ENCODE measurements at places on chromosomes 5 and 9.

DNA sequence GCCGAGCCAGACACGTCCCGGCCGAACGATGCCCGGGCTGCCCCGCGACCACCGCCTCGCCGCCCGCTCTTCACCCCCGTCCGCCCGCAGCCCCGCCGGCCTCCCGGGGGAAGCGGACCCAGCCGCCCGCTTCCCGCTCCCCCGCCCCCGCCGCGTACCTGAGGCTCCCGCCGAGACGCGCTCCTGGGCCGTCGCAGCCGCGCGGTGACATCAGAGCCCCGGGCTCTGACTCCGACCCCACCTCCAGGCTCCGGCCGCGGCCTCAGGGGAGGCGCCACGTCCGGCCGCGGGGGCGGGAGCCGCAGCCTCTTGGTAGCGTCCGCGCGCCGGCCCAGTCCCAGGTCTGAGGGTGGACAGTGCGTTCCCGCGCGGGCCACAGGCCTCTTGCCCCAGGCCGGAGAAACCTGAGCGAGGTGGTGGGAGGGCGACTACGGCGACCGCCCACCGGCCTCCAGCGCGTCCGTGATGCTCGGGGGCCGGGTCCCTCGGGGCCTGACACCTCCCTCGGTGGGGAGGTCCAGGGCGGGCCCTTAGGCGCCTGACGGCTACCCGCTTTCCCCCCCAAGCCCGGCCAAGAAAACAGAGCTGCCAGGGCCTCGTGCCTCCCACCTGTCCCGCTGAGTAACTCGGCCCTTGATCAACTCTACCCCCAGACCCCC, at the start of gene SHROOM1:
SHROOM1 (minus strand) TSS at position 212 of the 659 bp plus-strand sequence. CDS start 4,507 bp downstream, outside the sequence.
- DNase-seq, result no peak

GRCh38 chr5:122982376-122982775, 54.1 kb downstream of the PPIC start:
- DNase-seq, result no peak

GRCh38 chr9:83013867-83014605, 48.9 kb downstream of the RASEF start:
- no peak for DNase-seq

DNA sequence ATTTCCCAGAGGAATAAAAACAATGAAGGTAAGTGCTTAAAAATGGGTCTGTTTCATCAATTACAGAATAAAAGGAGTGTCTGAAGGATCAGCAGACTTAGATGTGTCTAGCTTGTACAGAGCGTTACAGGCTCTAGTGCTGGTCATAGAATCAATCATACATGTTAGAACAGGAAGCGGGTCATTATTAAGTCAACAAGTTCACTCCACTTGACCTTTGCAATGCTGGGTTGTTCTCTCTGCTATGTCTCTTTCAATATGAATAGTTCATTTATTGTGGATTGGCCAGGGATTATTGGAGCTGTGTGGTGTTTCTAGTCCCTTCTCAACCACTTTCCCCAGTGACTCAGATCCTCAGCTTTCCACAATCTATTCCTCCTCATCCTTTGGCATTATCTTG, 20.7 kb upstream of the EGFLAM start:
- DNase-seq, result no peak

- no peak for DNase-seq
These were observed 473.3 kb upstream of the ZNF608 start for GRCh38 chr5:125219710-125220109.

- DNase-seq, result no peak
These were observed 109.5 kb upstream of the RAPGEF1 start for GRCh38 chr9:131849391-131849790.

GRCh38 chr9:106753155-106753671, 109.8 kb upstream of the ZNF462 start:
- DNase-seq, result no peak

DNA sequence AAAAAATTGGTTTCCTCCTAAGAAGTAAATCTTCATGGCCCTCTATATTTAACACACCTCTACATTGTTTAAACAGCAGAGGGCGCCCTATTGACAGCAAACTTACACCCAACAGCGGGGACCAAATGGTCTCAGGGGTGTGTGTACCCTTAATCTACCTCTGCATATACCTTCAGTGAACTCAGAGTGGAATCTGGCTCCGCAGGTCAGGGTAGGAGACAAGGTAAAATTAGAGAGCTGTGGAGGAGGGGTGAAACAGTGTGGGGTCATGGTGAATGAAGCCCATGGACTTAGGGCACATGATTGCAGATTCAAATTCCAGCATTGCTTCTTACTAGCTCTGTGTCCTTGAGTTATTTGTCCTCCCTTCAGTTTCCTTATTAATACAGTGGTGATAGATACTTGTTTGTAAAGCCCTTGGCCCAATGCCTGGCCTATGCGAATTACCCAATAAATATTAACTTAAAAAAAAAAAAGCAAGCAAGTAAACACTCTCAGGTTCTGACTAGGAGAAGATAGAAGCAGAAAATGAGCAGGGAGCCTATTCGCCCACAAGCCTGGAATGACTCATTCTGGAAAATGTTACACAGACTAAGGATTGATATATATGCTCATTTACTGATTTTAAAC, 122.9 kb downstream of the CAVIN4 start:
- DNase-seq, result no peak

DNA sequence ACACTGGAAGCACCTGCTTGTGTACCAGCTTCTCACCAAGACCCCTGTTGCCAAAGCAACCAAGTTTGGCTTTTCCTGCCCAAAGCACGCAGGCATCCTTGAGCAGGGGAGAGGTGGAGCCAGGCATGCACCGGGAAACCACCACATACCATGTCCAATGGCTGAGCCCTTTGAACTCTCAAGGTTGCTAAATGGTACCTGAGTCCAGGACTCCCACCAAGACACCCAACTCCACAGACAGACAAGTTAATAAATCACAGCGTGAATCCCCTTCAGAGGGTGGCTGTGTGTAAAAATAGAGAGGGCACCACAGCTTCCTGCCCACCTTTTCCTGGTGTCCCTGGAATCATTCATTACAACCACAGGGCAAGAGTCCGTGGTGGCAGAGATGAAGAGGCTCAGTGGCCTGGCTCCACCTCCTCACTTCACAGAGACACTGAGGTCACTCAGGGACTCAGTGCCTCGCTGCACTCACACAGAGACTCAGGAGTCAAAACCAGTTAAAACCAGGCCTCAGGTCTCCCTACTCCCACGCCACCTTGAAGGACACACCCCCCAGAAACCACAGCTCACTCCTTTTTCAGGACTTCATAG, 143.7 kb downstream of the C5orf15 start:
- DNase-seq, result peak; percentile 42

DNA sequence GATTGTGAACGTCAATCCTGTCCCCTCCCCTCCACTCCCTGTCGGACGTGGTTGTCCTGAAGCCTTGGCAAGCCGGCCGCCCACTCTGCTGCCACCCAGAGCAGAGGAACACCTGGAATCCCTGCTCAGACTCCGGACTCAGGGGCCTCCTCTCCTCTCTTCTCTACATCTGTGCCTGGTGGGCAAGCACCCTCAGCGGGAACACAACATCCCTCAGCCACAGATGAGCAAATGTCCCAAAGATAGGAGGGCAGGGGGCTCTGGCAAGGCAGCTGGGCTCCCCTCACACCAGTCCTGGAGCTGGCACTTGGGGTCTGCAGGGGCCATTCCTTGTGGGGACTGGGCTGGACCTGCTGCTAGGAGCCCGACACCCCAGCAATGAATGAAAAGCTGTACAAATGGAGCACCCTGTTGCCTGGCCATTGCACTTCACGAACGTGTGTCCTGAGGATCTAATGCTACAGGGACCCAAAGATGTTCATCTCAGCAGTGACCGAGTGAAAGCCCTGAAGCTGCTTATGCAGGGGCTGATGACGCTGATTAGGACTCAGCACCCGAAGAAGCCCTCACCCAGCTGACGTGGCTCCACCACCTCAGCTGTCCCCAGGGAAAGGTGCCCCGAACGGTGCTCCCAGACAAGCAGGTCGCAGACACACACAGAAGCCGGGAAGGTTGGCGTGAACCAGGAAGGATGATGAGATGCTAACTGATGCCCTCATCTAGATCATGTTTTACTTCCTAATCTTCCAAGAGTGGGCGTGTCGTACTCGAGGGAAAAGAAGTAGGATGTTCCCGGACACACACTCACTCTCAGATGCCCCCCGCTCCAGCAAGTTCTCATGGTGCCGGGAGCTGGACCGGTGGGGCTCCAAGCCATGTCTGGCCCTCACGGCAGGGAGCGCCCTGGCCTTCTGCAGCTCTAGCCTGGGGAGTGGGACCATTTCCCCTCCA, 177.0 kb upstream of the PPP1R26 start:
- DNase-seq, result no peak

DNA sequence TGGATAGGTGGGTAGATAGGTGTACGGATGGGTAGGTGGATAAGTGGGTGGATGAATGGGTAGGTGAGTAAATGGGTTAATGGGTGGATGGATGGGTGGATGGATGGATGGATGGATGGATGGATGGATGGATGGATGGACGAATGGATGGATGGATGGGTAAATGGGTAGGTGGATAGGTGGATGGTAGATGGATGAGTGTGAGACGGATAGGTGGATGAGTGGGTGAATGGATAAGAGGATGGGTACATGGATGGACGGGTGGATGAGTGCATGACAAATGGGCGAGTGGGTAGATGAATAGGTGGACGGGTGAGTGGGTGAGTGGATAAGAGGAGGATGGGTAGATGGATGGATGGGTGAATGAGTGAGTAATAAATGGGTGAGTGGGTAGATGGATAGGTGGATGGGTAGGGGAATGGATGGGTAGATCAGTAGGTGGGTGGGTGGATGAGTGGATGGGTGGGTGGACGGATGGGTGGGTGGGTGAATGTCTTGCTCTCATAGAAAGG, 179.2 kb downstream of the FGF18 start:
- DNase-seq, result no peak

DNA sequence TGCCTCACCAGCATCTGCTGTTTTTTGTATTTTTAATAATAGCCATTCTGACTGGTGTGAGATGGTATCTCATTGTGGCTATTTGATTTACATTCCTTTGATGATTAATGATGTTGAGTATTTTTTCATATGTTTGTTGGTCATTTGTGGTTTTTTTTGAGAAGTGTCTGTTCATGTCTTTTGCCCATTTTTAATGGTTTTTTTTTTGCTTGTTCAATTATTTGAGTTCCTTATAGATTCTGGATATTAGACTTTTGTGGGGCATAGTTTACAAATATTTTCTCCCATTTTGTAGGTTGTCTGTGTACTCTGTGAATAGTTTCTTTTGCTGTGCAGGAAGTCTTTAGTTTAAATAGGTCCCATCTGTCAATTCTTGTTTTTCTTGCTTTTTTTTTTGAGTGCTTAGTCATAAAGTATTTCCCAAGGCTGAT, 148.1 kb downstream of the NPR3 start:
- no peak for DNase-seq

DNA sequence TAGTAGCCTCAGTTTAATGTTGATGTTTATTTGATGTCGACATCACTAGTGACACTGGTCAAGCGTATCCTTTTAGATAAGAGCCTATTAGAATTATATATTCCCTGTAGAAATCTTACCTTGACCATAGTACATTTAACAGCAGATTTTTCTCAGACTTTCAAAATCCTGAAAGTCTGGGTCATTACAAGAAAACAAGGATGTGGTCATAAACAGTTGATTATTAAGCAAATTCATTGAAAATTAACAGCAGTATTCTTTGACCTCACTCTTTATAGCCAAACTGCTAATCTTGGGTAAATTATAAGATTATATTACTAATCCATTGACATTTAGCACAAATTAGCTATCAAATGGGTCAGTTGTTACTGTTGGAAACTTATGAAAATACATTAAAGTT, 83.4 kb downstream of the GHR start:
- DNase-seq, result no peak

- DNase-seq, result no peak
These were observed 29.4 kb downstream of the WWC1 start for GRCh38 chr5:168320805-168321204.

GRCh38 chr5:56012281-56012963, 17.7 kb upstream of the IL6ST start:
- DNase-seq, result peak; percentile 29

DNA sequence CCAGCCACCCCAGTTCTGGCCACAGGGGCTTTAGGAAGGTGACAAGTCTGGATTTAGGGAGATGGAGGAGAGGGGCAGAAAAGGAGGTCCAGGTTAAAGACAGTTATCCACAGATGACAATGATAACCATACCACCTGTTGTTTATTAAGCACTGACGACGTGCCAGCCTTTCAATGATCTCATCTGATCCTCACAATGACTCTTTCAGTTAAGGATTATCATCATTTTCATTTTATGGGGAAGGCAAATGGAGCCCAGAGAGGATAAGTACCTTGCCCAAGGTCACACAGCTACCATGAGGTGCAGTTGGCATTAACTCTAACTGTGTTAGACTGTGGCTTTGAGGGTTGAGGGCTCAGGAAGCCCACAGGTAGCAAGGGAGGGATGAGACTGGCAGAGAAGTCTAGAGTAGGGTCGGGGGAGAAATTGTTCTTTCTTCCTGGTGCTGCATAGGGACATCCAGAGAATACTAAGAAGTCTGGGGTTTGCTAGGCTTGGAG, 21.5 kb upstream of the JADE2 start:
- DNase-seq, result no peak

DNA sequence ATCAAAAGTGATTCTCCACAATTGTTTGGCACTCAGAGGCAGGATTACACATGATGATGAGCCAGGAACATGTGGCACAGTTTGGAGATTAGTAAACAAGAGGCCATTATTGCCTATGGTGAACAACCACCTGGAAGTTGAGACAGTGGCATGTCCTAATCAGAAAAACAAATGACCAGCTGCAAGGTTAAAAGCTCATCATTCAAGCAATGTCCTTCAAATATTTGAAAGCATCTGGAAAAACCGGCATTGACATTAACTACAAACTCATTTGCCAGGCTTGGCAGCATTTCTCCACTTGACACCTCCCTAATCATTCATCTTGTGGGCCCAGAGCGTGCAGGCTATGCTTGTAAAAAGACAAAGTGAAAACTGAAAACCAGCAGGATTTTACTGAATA, 80.6 kb upstream of the MEGF10 start:
- DNase-seq, result no peak

DNA sequence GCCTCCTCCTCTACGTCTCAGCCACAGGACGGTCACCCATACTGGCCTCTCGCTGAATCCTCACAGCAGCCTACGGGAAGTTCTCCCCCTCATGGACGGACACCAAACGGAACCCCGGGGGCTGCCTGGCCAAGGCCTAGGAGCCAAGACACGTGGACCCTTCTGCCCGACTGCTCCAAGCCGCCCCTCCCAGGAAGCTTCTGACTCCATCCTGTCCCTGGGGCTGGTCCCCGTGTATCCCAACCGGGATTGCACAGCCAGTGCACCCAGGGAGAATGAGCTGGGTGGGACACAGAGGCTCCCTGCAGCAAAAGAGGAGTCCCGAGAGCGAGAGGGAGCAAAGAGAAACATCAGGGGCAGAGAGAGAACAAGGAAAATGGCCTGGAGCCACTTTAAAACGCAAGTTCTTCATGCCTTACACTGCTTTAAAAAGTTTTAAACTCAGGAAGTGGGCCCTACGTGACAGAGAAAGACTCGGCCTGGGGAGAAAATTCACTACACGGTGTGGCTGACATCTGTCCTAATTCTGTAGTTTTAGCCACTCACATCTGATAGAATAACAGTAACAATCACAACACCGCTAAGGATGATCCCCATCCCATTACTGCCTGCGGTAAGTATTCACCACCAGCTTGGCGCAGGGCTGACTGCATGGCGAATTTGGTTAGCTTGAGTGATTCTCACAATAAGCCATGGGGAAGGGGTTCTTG, 3.0 kb downstream of the FAM78A start:
- DNase-seq, result peak; percentile 52

- no peak for DNase-seq
These were observed 90.2 kb downstream of the SAXO1 start for GRCh38 chr9:18942801-18943200.

GRCh38 chr9:8888591-8888990, 1089.0 kb upstream of the DMAC1 start:
- DNase-seq, result no peak

- DNase-seq, result no peak
These were observed 292.4 kb downstream of the ZNF608 start for GRCh38 chr5:124454081-124454480.

GRCh38 chr5:88727705-88728313, 155.2 kb downstream of the MEF2C start:
- DNase-seq, result no peak

Data from activated CD4-positive, alpha-beta T cell treated with anti-CD3 and anti-CD28 coated beads, Interleukin-2, amount 50 U/mL, for 48 hours (primary cell).